ENCODE measurements at places on chromosomes 7 and 10. TPM values are rescaled to one million over a fixed set of nuclear protein-coding genes. Genes with fewer than 3 reads are reported as not detected.

- DNase-seq = peak; percentile 89
Observed at GRCh38 chr7:92695308-92696261, 105.4 kb upstream of the FAM133B start.

DNA sequence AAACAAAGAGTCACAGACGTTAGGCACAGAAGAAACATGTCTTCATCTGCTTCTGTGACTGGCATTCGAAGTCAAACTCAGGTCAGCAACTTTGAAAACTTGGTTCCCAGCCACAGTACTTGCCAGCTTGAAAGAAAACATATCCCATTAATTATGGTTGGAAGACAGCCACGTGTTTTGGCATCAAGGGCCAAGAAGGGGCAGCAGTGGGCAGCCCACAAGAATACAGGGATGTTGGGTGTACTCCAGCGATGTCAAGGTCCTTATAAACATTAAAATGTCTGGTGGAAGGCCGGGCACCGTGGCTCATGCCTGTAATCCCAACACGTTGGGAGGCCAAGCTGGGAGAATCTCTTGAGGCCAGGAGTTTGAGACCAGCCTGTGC is 29.5 kb downstream of the JCAD start:
- no peak for DNase-seq

DNA sequence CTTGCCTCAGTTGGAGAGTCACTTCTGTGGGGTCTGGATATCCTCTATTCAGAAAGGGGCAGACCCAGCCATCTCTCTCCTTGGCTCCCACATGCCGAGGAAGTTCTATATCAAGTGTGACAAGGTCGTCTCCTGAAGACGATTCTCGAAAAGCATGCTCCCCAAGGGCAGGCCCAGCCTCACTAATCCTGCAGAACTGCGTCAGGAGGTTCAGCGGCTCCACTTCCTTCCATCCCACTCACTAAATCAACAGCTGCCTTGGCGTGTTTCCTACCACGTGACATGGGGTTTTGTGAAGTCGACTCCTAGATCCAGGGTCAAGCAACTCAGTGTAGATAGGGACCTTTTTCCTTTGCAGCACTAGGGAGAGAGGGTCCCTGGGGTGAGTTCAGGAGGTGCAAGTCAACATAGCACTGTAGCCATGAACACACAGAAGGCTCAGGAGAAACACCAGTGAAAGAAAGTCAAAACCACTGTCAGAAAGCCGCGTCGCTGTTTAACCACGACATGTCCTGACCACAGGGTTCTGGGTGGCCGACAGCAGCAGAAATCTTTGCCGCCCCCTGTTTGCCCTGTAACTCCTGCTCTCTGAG is 156.4 kb downstream of the PRPF18 start:
- DNase-seq = peak; percentile 31

GRCh38 chr7:87452279-87452678 is 23.2 kb downstream of the ABCB4 start:
- no peak for DNase-seq

Gene COL17A1
- under 0.01 TPM for total RNA-seq

Gene ZNF727
- 6.4 TPM for total RNA-seq

Gene CCL26
- total RNA-seq = 1.3 TPM

Gene CTAGE15
- total RNA-seq = 0.17 TPM

Gene PBLD
- 2.8 TPM for total RNA-seq

Gene ATOH7
- total RNA-seq = not detected

Gene GARS1
- 226 TPM for total RNA-seq

Gene CCL24
- not detected for total RNA-seq
